Upper lobe of left lung (tissue), 6 donors: ENCODE measurements at places on chromosomes 1 and 21. TPM values are rescaled to one million over a fixed set of nuclear protein-coding genes. Genes with fewer than 3 reads are reported as not detected.

DNA sequence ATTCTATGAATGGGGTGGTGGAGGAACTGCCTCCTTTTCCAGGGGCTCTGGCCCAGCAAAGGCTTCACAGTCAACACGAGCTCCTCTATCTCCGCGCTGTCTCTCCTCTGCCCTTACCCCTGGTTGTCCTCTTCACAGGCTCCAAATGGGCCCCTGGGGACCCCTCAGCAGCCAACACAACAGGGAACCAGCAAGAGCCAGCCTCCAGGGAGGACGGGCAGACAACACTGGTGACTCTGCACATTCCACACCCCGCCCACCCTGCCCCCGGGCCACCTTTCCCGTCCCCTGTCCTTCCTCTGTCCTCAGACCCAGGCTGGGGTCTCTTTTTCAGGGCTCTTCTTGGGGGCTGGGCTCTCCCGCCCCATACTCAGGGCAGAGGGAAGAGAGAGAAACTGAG is 17.5 kb upstream of the ETV3 start:
- DNase-seq = no peak

GRCh38 chr1:209207701-209208286 is 375.7 kb upstream of the CAMK1G start:
- DNase-seq = peak; percentile 53

NOL9 gene
- total RNA-seq = 41.9 TPM

- no peak for DNase-seq
These were observed 6.1 kb upstream of the GATAD2B start for GRCh38 chr1:153928791-153929341.

DNA sequence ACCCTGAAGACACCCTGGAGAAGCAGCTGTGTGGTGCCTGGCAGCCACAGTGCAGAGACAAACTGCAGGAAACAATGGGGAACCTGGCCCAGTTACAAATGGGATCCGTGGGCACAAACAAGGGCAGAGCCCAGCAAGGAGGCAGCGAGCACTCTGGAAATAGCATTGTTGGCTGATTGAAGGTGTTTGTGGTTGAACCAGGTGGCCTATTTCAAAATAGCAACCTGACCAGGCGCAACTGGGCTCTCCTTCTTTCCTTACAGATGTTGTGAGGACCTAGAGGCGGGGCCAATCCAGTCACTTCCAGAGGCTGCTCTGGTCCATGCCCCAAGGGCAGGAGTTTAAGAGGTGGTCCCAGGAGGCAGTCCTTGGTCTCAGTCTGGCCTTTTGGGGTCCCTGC is 21.7 kb upstream of the ZBTB21 start:
- no peak for DNase-seq

DNA sequence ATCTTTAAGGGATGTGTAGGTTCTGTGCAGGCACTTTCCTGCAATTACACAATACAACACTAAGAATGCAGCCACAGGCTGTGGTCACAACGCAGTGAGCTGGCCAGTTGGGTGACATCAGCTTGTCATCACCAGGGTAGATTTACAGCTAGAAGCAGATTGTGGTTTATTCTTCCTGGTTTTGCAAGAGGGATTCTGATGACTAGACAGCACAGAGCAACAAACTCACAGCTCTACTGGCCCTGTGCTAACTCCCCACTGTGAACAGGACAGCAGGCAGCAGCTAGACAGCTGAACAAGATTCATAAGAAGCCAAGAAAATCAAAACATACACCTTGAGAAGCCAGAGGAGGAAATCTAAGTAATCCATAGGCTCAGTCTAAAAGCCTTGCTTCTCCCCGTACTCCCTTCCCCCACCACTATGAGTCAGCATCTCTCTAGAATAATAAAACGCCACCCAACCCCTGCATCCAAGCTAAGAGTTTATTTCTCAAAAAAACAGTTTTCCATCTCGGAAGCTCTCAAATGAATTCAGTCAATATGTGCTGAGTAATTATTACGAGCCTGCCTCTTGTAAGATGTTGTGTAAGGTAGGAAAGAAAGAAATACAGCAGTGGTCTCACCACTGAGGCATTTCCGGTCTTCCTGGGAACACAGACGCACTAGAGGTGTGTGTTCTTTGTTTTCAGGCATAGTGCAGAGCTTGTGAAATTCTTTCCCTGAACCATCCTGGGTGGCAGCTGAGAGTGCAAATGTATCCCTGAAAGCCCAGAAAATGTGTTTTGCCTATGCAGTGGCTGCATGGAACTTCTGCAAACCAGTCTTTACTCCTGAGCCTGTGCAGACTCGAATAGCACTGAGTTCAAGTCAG is 162.8 kb downstream of the NTPCR start:
- peak; percentile 89 for DNase-seq

GRCh38 chr1:17520041-17520440 is 19.5 kb upstream of the ARHGEF10L start:
- DNase-seq = peak; percentile 64

DIO1 gene
- not detected for total RNA-seq

DNA sequence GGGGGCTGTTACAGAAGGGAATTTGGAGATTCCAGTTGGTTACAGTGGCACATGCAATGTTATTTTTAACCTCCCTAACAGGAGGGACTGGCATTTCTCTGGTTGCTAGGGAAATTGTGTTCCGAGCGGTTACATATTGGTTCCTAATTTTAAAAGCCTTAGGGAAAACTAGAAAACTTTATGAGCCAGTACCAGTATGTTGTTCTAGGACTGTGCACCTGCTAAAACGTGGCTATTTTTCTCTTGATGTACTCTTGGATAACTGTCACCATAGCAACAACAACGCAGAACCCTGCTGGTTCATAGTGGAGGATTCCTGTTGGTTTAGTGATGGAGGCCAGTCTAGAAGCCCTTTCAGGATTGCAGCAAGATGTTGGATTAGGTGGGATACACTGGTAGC is 68.9 kb upstream of the PGBD5 start:
- no peak for DNase-seq

GPR3 gene
- total RNA-seq = 0.54 TPM
